GM23248 (cell line): ENCODE measurements at places on chromosomes 5 and 9. TPM values are rescaled to one million over a fixed set of nuclear protein-coding genes. Genes with fewer than 3 reads are reported as not detected.
A peak's percentile ranks its signal among the peaks of the same experiment; 100 is the strongest.

Gene SPTAN1
- 275 and 287 TPM in 2 replicates for total RNA-seq

Gene ADAMTSL2
- total RNA-seq = 0.11 TPM in 1 of 2 replicates, not detected in the other

Gene RAB14
- 25.8 and 28.8 TPM in 2 replicates for total RNA-seq

Gene SGCD
- total RNA-seq = 67.0 and 69.7 TPM in 2 replicates

Gene FRMPD1
- total RNA-seq = not detected in 2 replicates

GRCh38 chr5:140678993-140679392 lies 5.6 kb upstream of the DND1 start:
- no peak for DNase-seq

DNA sequence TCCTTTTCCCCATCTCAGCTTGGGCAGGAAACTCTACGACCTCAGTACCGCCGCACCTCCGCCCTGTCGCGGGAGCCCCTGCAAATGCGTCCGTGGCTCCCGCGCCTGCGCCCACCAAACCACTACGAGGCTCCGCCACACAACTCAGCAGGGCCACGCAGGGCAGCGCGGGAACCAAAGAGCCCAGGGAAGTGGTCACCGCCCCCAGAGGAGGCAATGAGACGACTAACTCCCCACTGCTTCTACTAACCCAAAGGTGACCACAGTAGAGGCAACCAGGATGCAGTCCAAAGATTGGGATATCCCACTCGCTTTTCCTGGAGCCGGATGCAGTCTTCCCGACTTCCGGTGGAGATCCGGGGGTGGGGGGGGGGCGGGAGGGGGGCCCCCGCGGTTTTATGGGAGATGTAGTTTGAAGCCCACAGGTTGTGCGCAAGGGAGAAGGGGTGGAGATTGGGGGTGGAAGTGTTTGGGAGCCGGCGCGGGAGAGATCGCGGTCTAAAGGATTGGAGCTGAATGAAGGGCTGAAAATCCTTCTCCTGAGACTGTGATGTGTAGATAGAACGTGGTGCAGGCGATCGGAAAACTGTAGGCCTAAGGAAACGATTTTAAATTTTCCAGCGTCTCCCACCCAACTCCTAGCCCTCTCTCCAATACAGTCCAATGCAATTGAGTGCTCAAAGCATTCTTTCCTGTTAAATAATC lies at the start of gene NUDT12:
Gene NUDT12 (minus strand): TSS at position 337 of the 705 bp plus-strand sequence. CDS start 2,541 bp downstream, outside the sequence.
- peak; percentile 85 for DNase-seq

DNA sequence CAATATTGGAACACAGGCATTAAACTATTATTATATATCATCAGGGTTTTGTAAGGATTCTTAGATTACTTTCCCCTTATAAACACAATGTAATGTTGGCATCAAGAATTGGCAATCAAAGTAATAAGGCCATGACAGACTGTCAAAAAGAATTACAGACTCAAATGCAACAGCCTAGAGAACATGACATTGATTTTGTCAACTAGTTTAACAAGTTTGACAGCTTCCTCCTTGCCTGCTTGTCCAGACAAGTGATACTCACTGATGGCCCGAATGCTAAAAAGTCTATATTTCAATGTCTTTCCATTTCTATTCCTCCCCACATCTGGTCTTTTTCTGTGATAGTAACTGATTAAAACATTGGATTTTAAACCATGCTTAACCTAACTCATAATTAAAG lies 6.4 kb upstream of the ANKRD31 start:
- DNase-seq = no peak

- peak; percentile 30 for DNase-seq
Observed at GRCh38 chr5:178149199-178149932, 4.3 kb downstream of the NHP2 start.

GRCh38 chr9:128558431-128559310 lies 6.3 kb downstream of the SPTAN1 start:
- peak; percentile 90 for DNase-seq

GRCh38 chr5:69188811-69189161 lies 597 bp upstream of the CENPH start:
- DNase-seq = no peak

DNA sequence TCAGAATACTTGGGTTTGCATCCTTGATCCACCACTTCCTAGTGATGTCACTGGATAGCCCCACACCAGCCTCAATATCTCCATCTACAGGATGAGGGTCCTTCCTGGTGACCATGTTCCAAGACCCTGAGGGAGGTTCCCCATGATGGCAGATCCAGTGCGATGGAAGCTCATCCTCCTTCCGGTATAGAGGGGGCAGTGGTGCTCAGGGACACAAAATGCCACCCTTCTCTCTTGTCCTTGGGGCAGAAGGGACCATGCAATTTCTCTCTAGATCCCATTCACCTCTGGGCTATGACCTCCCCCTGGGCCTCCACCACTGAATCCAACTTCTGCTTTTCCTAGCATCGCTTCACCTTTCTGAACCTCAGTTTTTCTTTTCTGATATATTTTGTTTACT lies 5.4 kb upstream of the SLC25A51 start:
- DNase-seq = no peak

DNA sequence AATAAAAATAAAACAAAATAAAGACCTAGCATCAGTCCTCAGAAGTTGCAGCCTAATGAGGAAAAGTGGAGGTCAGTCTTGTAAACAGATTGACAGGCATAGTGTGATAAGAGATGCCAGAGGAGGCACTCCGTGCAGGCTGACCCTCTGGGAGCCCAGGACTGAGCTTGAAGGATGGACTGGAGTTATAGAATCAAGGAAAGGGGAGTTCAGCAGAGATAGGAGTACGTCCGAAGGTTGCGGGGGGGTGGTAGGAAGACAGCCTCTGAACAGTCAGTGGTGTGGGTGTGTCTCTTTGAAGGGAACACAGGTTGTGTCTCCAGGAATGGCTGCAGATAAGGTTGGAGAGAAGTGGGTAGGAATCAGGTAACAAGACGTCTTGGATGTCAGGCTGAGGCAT lies 126.1 kb upstream of the CPEB4 start:
- no peak for DNase-seq

DNA sequence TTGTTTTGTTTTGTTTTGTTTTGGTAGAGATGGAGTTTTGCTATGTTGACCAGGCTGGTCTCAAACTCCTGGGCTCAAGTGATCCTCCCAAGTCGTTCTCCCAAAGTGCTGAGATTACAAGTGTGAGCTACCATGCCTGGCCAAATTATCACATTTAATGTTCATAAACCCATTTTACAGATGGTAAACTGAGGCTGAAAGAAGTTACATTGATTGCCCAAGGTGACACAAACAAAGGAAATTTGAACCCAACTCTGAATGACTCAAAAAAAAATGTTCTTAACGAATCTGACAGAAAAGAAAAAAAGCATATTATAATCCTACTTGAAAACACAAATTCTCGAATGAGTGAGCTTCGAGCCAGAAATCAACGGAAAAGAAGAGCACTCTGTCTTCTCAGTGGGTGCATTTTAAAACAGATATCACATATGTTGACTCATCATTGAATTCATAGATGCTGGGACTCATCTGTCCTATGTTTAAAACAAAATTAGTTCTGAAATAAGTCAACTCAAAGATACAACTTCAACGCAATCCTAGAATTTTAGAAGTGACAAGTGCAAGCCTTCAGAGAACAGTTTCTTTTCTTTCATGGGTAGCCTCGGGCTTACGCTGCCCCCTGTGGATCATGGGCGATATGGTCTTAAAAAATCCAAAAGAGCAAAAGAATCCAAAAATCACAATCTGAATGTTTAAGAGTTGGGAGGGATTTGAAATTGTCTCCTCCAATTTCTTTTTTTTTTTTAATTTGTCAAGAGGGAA lies 28.4 kb downstream of the TIMD4 start:
- DNase-seq = peak; percentile 30

DNA sequence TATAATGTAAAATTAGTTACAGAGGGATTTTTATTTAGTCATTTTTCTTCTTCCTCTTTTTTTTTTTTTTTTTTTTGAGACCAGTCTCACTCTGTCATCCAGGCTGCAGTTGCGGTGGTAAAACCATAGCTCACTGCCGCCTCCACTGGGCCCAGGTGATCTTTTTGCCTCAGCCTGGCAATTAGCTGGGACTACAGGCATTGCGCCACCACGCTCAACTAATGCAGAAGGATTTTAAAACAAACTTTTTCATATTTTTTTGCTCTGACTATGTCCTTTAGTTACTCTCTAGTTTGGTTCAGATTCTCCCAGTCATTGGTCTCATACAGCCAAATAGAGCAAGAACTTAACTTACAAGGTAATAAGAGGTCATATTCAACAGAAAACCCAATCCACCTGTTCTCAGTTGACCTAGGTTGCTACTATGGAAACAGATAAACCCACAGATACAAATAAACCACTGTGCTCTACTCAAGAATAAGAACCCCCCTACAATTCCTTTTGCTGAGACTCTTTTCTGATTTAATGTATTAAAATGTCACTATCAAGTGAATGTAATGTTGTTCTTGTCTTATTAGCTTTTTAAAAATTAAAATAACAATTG lies 50.1 kb upstream of the TTC39B start:
- no peak for DNase-seq

DNA sequence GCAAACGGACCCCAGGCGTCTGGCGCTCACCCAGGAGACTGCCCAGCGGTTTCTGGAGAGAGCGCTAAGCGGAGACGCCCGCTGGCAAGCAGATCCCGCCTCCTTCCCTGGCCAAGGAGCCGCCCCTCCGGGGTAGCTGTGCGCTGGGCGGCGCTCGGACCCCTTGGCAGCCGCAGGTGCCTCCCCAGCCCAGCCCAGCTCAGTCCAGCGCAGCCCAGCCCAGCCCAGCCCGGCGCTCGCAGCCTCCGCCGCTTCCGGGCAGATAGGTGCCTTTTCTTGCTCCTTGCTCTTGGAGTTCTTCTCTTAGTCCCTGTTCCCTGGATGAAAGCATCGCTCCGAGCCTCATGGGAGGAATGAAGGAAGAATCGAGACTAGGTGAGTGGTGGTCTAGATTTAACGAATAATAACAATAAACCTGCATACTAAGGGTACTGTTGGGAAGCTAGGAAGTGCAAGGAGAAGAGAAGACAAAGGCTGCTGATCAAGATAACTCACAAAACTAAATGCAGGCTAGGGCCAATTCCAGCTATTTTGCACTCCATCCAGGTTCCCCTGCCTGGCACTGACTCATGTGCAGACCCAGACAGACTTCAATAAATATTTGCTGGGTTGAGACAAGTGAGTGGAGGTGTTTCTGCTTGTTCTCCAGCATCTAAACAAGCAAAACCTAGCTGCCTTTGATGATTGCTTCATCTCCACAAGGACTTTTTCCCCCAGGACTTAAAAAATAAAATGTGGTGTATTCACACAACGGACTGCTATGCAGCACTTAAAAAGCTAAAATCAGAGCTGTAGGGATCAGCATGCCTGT lies at the start of gene STK32A:
Gene STK32A (plus strand): TSS at position 202 of the 811 bp plus-strand sequence. CDS start 4,609 bp downstream, outside the sequence.
- peak; percentile 37 for DNase-seq

DNA sequence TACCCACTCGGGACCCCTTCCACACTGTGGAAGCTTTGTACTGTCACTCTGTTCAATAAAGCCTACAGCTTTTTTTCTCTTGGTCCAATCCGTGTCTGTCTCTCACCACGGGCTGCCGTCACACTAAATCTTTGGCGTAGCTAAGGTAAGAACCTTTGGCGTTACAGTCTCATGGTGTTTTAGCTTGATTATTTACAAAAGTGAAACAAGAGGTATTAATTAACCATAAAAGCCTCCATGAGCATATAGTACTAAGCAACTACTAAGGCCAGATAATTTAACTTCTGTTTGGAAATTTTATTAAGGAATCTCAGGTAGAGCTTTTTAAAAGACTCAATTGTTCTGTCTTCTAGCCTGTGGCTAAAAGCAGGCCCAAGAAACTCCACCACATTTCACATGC lies 370.7 kb upstream of the TRPC7 start:
- no peak for DNase-seq

GRCh38 chr9:114592356-114592755 lies 4.8 kb downstream of the ATP6V1G1 start:
- DNase-seq = peak; percentile 49

- DNase-seq = no peak
Observed at GRCh38 chr5:125258615-125259014, 512.2 kb upstream of the ZNF608 start.

DNA sequence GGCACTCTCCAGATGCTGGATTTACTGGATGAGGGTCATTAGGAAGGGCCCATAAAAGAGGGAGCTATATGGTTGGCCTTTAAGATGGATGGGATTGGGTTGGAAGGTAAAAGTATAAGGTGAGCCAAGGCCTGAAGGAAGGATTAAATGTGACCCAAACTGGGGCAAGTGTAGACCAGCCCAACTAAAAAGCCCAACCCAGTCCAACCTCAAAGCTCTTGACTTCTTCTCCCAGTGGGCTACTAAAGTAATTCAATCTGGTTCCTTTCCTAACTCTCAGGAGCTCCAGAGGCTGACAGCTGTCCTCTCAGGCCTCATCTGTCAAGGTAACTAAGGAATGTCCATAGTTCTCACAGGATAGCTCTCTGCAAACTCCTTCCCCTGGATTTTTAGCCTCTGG lies 122.2 kb upstream of the EFNA5 start:
- no peak for DNase-seq

DNA sequence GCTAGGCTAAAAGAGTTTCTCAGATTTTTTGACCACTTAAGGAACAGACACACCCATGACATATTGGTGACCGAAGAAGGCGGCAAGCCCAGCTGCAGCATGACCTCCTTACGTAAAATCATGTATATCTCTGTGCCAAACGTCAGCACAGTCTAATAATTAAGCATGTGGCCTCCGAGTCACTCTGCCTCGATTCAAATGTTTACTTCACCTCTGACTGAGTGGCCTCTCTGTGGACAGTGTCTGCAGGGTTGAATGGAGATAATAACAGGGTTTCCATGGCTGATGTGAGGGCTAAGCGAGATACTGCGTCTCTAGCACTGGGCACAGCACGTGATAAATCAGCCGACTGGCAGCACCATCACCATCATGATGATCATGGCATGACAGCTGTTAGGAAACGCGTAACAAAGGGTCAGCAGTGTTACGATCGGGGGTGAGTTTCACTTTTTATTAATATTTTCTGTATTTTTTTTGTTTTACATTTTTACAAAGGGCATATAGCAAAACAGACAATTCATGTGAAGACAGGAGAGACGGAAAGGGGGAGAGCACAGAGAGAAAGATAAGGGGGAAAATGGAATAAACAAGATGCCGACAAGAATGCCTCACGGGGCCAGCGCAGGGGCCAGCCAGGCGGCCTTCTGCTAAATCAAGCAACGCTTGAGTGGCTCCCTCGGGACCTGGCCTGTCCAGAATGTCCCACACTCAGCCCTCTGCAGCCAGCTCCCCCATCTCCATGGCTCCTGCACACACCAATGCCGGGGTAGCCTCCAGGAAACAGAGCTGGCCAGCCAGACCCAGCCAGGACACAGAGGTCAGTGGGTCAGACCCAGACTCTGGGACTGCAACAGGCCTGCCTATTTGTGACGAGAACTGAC lies 60.3 kb downstream of the ADAMTS2 start:
- DNase-seq = no peak

DNA sequence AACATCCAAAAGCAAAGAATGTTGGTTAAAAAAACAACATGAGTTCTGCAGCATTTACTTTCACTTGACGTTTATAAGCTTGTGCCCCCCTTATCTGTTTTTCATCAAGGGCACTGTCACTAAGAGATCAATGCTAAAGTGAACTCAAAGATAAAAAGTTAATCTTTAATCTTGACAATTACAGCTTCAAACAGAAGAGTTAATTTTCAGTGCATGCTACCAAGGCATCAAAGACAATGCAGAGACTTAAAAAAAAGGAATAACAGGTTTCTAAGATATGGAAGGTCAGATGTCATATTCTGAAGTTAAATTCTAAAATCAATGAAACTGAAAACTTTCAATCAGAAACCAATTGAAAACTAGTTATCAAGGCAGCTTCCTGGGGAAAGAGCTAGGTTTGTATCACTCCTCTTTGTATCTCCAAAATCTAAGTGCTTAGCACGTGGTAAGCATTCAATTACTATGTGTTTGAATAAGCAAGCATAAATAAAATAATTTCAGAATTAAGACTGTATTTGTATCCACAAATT lies 37.6 kb downstream of the TMEM245 start:
- DNase-seq = no peak

GRCh38 chr5:173829826-173830225 lies 58.3 kb upstream of the CPEB4 start:
- peak; percentile 76 for DNase-seq
